ENCODE measurements at places on chromosomes 7 and 10.
A peak's percentile ranks its signal among the peaks of the same experiment; 100 is the strongest.

- DNase-seq: no peak
These were observed 43.1 kb downstream of the MBL2 start for GRCh38 chr10:52729271-52730104.

- DNase-seq: peak; percentile 32
These were observed 115.9 kb upstream of the ADAM12 start for GRCh38 chr10:126504063-126504760.

GRCh38 chr7:129644634-129645230 is 33.2 kb downstream of the NRF1 start:
- DNase-seq: peak; percentile 12

DNA sequence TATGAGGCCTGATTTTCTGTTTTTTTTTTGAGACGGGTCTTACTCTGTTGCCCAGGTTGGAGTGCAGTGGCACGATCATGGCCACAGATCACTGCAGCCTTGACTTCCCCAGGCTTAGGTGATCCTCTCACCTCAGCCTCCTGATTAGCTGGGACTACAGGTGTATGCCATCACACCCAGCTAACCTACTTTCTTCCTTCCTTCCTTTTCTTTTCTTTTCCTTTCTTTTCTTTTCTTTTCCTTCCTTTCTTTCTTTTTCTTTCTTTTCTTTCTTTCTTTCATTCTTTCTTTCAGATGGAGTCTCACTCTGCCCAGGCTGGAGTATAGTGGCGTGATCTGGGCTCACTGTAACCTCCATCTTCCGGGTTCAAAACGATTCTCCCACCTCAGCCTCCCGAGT is 3.8 kb downstream of the SRRT start:
- DNase-seq: no peak

DNA sequence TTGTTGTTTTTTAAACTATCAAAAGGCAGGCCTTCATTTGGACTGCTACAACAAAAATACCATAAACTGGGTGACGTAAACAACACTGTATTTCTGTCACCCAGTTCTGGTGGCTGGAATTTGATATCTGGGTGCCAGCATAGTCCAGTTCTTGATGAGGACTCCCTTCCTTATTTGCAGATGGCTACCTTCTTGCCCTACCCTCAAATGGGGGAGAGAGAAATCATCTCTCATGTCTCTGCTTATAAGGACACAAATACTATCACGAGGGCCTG is 25.2 kb downstream of the ACTA2 start:
- DNase-seq: no peak

DNA sequence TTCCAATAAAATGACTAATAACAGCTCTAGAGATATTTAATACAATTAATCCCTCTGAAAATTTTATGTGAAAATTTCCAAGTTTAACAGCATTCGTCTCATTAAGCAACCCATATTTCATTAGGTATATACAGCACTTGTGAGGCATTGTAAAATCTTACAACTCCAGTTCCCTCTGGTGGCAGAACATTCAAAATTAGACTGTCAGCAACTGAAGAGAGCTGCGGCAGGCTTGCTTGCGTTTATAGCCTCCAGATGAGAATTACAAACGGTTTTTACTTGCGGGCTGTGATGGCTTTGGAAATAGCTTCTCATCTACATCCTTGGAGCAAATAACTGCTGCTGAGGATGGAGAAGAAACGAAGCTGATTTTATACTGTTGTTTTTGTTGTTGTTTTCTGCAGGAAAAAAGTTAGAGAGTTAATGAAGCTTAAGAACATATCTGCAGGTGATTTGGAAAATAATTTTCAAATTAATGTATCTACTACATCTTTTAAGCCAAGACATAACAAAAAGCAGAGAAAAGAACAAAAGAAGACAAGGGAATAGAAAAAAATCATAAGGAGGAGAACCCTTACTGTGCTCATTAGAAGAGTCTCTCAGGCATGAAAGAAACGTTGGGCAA is 171.3 kb downstream of the MAGI2 start:
- DNase-seq: no peak

DNA sequence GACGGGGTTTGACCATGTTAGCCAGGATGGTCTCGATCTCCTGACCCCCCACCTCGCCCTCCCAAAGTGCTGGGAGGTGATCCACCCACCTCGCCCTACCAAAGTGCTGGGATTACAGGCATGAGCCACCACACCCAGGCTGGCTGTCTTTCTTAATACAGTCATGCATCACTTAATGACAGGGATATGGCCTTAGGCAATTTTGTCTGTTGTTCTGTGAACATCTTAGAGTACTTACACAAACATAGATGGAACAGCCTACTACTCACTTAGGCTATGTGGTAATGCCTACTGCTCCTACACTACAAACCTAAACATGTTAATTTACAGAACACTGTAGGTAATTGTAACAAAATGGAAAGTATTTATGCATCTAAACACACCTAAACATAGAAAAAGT is 106.6 kb upstream of the KCNMA1 start:
- DNase-seq: no peak
